ENCODE measurements at places on chromosomes 2 and 18.

DNA sequence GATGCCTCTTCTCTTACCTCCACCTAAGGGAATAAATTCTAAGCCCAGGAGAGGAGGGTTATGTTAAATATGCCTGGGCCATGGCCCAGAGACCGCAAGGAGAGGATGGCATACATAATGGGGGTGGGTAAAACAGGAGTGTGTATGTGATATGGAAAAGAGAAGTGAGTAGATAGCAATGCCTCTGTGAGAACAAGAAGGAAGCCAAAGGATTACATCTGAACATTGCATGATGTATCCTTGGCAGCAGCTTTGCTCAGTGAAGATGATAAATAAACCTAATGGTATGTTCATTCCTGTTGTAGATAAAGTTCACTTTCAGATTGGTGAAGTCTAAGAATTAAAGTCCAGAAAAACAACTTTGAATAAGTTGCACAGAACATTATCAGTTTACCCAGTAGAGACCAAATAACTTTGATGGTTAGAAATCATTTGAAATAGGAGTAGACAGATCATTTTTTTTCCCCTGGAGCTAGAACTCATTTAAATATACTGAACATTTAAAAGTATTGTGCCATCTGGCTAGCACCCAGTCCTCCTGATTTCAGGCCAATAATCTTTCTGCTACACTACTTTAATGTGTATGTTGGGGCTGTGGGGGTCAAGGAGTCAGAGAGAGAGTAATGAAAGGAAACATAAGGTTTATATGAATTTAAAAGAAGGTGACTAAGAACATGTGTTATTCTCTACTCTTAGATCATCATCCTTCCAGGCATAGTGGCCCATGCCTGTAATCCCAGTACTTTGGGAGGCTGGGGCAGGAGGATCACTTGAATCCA, 231.7 kb downstream of the PARD3B start:
- DNase-seq: no peak

GRCh38 chr2:109247340-109247739, 118.3 kb downstream of the SH3RF3 start:
- DNase-seq: no peak

DNA sequence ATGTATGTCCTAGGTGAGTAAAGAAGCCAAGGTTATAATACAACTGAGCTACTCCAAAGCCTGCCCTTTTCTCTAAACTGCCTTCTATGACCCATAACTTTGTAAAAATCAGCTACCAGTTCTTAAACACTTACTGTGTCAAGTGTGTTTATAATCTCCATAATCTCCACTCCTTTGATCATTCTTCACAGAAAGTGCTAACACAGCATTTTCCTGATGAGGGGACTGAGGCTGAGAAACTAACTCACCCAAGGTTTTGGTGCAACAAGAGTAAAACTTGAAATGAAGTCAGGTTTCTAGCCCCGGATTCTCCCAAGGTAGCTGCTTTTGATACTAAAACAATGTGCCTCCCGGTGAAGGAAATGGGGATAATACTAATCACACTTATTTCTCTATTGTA, 1.9 kb upstream of the C2orf49 start:
- no peak for DNase-seq

GRCh38 chr18:54806526-54806925, 21.8 kb upstream of the RAB27B start:
- DNase-seq: no peak

DNA sequence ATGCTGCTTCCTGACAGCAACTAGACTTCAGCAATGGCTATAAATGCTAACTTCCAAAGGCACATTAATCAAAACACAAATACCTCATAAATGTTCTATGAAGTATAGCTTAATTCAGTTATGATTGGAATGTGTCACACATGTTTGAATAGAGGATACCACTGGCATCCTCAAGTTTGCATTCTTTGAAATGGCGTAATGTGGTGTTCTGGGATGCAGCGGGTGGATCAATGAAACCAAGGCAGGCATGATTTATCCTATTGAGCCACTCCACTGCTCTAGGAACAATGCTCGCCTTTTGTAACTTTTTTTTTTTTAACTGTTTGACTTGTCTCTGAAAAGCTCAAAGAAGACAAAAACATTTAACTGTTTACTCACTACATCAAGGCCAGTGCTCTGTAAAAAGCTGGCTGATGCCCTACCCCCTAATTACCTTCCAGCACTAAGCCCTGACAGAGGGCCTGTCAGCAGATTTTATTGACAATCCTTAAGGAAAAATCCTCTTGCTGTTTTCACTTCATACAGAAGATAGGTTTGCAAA, 278.8 kb upstream of the SESTD1 start:
- DNase-seq: no peak

Data from activated CD8-positive, alpha-beta memory T cell treated with anti-CD3 and anti-CD28 coated beads for 1 hour (primary cell).